ENCODE measurements at places on chromosomes 16 and 17. TPM values are rescaled to one million over a fixed set of nuclear protein-coding genes. Genes with fewer than 3 reads are reported as not detected.

GRCh38 chr16:88624977-88625576 lies 13.3 kb upstream of the IL17C start:
- no peak for DNase-seq

- no peak for DNase-seq
These were observed 5.7 kb upstream of the MRPS23 start for GRCh38 chr17:57855391-57856035.

GRCh38 chr17:82273327-82274133 lies at the start of gene CSNK1D:
TSS of gene CSNK1D (minus strand) at chr17:82273700. CDS start at chr17:82273381, 319 bp downstream.
- DNase-seq = peak; percentile 84

DNA sequence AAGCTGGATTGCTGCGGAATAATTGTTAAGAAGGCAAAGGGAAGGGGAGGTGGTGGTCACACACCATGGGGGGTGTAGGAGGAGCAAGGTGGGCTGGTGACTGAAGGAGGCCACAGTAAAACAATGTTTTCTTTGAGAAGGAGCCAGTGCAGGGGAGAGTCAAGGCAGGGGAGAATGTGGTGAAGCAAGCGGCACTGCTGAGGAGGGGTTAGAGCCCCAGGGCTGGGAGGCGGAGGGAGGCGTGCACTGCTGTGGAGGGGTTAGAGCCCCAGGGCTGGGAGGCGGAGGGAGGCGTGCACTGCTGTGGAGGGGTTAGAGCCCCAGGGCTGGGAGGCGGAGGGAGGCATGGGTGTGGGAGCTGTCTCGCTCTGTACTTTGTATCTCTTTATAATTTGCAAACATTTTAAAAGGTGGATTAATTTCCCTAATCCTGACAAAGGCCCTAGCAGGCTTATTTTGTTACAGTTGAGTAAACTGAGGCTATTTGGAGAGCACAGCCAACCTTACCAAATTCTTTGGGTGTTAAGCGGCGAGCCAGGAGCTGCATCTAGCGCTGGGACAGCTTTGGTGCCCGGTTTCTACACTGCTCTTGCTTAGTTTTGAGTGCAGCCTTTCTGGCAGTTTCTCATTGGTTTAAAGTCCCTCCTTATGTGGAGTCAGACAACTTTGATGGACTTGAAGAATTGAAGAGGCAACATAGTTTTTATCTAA lies 20.9 kb downstream of the RPTOR start:
- DNase-seq = peak; percentile 26

The WRAP53 gene
- polyA plus RNA-seq = 12.7 TPM

The WFIKKN1 gene
- 2.8 TPM for polyA plus RNA-seq

The ZFHX3 gene
- polyA plus RNA-seq = 18.2 TPM

GRCh38 chr16:54346041-54346440 lies 59.5 kb upstream of the IRX3 start:
- DNase-seq = no peak

The TBC1D28 gene
- polyA plus RNA-seq = not detected

GRCh38 chr17:17786998-17787397 lies 49.8 kb downstream of the SREBF1 start:
- DNase-seq = no peak

- DNase-seq = no peak
These were observed 31.4 kb downstream of the CACNA1H start for GRCh38 chr16:1184156-1184868.

GRCh38 chr16:85733839-85734170 lies 17.1 kb downstream of the C16orf74 start:
- DNase-seq = no peak

The ZNF821 gene
- 27.0 TPM for polyA plus RNA-seq

DNA sequence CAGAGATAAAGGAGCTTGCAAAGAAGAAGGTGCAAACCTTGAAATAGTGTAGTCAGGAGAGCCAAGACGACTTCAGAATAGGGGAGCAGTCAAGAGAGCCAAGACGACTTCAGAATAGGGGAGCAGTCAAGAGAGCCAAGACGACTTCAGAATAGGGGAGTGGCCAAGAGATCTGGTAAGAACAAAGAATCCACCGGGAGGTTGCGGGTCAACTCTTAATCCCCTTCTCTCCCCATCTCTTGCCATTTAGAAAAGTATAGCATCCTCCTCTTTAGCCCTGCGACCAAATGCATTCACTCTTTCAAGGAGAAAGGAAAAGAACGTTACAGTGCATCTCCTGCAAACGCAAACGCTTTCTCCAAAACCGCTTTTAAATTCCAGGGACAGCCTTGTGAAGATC lies 713 bp downstream of the KNOP1 start:
- DNase-seq = no peak

The KRTAP4-5 gene
- not detected for polyA plus RNA-seq

DNA sequence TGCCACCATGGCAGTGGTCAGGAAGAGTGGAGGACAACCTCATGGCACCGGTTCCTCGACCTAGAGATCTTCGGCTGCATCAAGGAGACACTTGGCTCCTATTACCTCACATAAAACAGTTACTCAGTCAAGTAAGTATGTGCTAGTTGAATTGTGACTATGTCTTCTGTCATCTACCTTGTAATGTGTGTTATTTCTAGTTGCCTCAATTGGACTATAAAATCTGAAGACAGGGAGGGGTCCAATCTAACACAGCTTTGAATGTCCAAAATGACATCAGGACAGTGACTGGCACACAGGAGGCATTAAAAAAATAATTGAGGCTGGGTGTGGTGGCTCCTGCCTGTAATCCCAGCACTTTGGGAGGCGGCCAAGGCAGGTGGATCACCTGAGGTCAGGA lies 17.2 kb downstream of the C16orf86 start:
- no peak for DNase-seq

GRCh38 chr16:49057936-49058335 lies 223.7 kb downstream of the CBLN1 start:
- no peak for DNase-seq

- no peak for DNase-seq
These were observed 77.7 kb downstream of the GAS7 start for GRCh38 chr17:10120749-10121148.

DNA sequence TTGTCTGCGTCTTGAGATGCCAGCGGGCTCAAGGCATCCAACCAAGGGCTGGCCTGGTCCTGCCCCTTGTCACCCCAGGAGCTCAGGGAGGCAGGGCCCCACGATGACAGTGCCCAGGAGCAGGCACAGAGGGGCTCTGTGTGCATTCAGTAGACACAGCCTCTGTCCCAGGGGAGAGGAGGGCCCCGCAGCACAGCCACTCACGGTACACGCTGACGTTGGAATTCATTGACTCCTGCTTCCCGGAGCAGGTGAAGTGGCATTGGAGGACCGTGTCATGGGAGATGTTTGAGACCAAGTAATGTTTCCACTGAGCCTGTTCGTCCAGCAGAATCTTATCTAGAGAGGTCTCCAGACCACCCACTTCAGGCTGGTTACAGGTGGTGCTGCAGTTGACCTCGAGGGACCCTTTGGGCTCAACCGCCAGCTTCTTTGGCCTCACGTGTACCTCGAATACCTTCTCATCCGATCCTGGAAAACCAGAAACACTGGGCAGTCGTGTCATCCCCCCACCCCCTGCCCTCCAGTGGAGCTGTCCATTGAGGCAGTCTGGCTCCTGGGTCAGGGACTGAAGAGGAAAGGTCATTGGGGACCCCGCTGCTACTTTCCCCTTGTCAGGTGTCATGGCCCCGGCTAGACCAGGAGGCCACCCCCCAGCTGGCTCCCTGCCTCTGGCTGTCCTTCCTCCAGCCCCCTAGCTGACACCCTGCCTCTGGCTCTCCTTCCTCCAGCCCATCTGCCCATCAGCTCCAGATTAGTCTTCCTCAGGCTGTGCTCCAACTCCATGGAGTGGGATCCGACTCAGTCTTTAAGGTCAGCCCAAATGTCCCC lies 7.0 kb downstream of the PRR29 start:
- no peak for DNase-seq

The RAB11FIP3 gene
- polyA plus RNA-seq = 100 TPM

GRCh38 chr16:78303946-78304345 lies 204.5 kb downstream of the WWOX start:
- DNase-seq = no peak

The VMO1 gene
- polyA plus RNA-seq = 0.37 TPM

DNA sequence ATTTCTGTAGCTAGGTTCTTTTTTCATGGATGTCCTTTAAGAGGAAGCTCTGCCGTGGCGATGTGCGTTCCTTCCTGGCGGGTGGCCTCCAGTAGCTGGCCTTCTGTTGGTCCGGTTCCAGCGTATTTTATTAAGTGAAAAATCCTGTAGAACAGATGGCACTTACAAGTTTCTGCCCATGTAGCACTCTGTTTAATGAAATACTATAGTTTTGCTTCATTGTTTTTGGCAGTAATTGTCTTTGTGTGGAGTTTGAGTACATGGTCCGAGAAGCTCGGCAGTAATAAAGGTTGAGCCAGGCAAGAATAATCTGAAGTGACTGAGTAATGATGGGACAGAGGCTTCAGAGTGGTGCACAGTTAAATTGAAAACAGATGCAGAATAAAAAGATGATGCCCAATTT lies 20.4 kb downstream of the USP10 start:
- DNase-seq = no peak

DNA sequence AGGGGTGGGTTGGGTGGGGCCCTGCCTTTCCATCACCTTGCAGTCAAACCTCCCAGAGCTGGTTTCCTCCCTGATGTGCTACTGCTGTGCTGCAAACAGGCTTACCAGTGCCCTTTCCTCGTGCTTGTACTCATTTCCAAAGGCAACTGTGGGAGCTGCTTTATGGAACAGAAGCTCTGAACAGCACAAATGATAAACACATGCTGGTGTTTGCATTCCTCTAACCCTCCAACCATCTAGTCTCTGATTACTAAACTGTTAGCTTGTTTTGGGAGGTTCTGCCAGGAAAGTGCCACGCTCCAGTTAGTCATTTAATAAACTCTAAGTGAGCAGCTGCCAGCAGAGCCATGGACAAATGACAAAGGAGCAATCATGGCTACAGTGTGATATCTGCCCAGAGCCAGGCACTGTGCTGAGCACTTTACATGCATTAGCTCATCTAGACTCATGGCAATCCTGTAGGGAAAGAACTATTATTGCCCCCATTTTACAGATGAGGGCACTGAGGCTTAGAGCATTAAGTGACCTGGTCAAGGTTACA lies 110.4 kb downstream of the VAT1L start:
- DNase-seq = no peak

The MAPK8IP3 gene
- polyA plus RNA-seq = 44.0 TPM

The NPIPA2 gene
- polyA plus RNA-seq = not detected

- no peak for DNase-seq
These were observed 97.7 kb downstream of the CBLN1 start for GRCh38 chr16:49183911-49184310.

DNA sequence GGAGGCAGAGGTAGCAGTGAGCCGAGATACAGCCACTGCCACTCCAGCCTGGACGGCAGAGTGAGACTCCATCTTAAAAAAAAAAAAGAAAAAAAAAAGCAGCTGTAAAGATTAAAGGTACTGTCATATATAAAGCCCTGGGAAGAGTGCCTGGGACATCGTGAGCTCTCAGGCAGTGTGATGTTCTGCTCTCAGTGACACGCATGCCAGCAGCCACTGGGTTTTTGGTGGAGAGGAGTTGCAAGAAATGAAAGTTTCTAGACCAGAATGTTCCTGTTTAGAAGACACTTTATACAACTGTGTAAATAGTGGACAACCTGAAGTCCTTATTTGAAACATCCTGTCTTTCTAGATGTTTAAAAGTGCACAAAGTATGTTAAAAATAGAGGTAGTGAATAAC lies 213.2 kb downstream of the IRF8 start:
- no peak for DNase-seq

- DNase-seq = no peak
These were observed 130.8 kb upstream of the RCVRN start for GRCh38 chr17:10035885-10036284.

GRCh38 chr17:40702271-40702670 lies 1.3 kb downstream of the KRT24 start:
- DNase-seq = no peak

The OR3A3 gene
- polyA plus RNA-seq = not detected

The SOST gene
- 79.6 TPM for polyA plus RNA-seq

DNA sequence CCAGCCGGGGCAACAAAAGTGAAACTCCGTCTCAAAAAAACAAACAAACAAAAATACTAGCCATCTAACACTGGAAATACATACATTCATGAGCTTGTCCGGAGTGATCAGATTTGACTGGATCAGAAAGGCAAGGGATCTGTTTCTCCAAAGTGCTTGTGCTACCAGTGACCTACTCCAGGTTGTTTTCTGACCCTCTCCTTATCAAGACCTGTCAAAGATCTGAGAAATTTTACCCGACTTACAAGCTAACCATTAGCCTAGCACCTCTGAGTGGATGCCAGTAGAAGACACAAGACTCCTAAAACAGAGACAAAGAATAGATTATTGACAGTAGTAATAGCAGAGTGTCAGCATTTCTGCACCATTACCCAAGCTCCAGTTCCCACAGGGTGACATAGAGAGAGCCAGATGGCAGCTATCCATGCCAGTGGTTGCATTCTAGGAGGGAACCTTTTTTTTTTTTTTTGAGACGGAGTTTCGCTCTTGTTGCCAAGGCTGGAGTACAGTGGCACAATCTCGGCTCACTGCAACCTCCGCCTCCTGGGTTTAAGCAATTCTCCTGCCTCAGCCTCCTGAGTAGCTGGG lies 9.8 kb downstream of the ASPA start:
- no peak for DNase-seq

Data from right renal pelvis (tissue), 4 donors.